ENCODE measurements at places on chromosomes 2 and 18. TPM values are rescaled to one million over a fixed set of nuclear protein-coding genes. Genes with fewer than 3 reads are reported as not detected.

- no peaks in the 10 kb centered on the region for H3K27me3 ChIP-seq
- no peak overlapping the region for H3K27ac ChIP-seq
- peaks cover 53% of the 10 kb centered on the region for H3K4me1 ChIP-seq
- H3K36me3 ChIP-seq = no peaks in the 10 kb centered on the region
- DNase-seq = no peak
Measured at GRCh38 chr2:98911376-98912154, 24.5 kb downstream of the CRACDL start.

DNA sequence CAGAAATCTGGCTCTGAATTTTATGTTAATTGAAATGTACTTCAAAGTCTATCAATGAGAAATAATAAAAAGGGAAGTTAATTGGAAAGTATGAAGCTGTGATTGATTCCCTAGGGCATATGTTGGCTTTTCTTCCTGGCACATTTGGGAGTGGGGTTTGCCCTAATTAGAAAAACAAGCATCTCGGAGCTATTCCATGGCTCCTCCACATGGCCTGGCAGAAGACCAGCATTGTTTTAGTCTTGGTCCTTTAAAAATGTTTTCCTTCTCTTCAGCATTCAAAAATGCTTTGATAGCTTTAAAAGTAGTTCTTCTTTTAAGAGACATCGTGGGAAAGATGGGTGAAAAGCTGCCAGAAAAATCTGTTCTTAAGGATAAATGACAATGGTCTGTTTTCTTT, 445.5 kb upstream of the PKDCC start:
- no peak for DNase-seq
- H3K4me3 ChIP-seq = no peak overlapping the region
- no peaks in the 10 kb centered on the region for H3K36me3 ChIP-seq
- H3K27me3 ChIP-seq = no peaks in the 10 kb centered on the region

- H3K27me3 ChIP-seq = no peaks in the 10 kb centered on the region
- no peaks in the 10 kb centered on the region for H3K4me1 ChIP-seq
- DNase-seq = no peak
- H3K27ac ChIP-seq = no peak overlapping the region
- H3K36me3 ChIP-seq = no peaks in the 10 kb centered on the region
- no peak overlapping the region for H3K4me3 ChIP-seq
Measured at GRCh38 chr2:189300916-189301315, 121.4 kb upstream of the COL5A2 start.

- no peak for DNase-seq
- no peaks in the 10 kb centered on the region for H3K27me3 ChIP-seq
- H3K36me3 ChIP-seq = no peaks in the 10 kb centered on the region
- no peak overlapping the region for H3K4me3 ChIP-seq
- H3K27ac ChIP-seq = no peak overlapping the region
- H3K4me1 ChIP-seq = peaks cover 21% of the 10 kb centered on the region
Measured at GRCh38 chr2:2743164-2743571, 412.1 kb upstream of the MYT1L start.

SKA1 gene
- 3.8 TPM for total RNA-seq

TTR gene
- total RNA-seq = not detected

Measured in spinal cord (tissue), 10 donors.